ENCODE measurements at places on chromosomes 5 and 9.

DNA sequence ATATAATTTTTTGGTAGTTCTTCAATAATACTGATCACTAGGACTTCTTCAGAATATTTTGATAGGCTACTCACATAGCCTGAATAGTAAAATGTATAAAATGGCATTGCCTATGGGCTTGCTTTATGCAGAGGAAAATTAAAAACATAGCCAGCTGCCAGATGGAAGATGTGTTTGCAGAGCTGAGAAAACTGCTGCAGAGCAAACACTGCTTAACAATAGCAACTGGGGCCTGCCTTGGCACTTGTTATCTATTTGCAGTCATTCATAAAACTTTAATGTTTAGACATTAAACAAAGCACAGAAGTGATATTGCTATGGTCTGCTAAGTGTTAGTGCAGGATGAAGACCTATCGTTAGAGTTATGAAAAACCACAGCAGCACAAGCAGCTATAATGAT lies 151.5 kb upstream of the SMC2 start:
- no peak for DNase-seq

DNA sequence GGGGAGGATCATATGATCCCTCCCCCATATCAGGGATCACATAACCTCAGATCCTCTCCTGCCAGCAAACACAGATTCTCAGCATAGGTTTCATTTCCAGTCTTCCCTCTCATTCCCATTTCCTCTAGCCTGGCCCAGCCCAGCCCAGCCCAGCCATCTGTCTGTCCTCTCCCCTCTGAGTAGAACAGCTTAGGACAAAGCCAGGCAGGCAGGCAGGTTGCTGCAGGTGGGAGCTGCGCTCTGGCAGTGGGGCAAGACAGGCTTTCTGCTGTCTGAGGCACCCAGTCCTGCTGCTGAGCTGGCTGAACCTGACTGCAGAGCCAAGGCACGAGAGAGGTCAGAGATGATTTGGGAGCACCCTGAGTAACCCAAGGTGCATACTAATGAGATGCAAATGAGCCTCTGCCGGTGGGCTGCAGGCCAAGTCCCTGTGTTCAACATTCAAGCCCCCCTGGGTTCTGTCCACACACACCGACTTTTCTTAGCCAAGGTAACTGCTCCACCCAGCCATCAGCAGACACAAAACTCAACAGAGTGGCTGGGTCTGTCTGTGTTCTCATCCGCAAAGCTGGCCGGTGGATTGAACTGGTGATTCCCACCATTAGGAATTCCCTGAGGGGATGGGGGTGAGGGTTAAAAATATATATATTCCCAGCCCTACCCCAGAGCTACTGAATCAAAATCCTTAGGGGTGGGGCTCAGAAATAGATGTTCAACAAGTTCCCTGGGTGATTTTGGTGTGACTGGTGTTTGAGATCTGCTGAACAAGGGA lies 9.1 kb downstream of the FAT2 start:
- DNase-seq, result no peak

- no peak for DNase-seq
Measured at GRCh38 chr9:130989891-130990290, 19.1 kb upstream of the LAMC3 start.

DNA sequence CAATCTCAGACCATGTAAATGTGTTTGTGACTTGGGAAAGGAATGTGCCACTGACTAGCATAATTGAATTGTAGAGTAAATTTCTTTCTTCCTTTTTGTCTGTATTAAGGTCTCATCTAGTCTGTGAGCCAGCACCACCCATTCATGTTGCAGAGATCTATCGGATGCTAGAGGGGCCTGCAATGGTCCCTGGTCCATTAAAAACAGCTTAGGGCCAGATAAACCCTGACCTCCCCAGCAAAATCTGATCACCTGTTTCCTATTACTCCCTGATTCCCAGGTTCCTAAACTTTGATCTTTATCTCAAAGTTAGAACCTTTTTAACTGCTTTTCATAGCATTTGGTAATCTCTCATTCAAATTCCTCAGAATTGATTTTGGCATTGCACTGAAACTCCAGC lies 174.5 kb upstream of the POC5 start:
- DNase-seq, result no peak

DNA sequence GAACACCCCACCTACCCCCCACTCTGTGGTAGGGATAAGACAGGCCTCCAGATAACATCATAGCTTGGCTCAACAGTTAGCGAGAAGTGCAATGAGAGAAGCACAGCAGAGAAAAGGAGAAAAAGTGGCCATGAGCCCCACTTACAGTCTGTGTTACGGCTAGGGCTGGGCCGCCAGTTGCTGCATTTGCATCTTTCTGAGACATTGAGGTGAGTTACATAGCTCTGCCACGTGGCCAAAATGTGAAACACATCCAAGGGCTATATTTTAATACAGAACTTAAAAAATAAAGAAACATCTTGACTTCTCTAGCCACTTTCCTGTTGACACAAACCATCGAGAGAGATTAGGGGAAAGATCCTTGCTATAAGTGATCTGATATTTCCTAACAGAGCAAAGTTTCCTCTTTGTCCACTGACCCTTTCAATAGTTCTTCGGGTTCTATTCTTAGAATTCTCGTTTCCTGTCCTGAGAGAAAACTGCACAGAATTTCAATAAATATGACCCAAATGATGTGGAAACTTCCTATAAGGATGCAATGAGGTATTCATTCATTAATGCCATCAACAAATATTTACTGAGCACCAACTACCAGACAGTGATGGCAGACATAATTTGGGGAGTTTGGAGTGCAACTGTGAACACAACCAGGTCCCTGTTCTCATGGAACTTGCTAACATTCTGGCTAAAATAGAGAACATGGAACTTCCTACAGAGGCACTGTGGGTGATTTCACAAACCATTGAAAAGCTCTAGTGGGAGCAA lies 3.2 kb upstream of the TLE4 start:
- no peak for DNase-seq

- no peak for DNase-seq
Measured at GRCh38 chr9:110089681-110090370, 118.1 kb downstream of the C9orf152 start.

DNA sequence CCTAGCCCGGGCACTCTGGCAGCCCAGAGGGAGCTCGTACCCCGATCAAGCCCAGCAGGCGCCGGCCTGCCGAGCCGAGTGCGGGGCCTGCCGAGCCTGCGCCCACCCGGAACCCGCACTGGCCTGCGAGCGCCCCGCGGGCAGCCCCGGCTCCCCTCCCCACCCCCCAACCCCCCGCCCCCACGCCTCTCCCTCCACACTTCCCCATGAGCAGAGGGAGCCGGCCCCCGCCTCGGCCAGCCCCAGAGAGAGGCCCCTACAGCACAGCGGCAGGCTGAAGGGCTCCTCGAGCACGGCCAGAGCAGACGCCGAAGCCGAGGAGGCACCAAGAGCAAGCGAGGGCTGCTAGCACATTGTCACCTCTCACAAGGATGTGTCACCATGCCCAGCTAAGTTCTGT lies 36.2 kb upstream of the CCDC180 start:
- no peak for DNase-seq

- DNase-seq, result no peak
Measured at GRCh38 chr5:170115925-170116324, 10.2 kb downstream of the FOXI1 start.

DNA sequence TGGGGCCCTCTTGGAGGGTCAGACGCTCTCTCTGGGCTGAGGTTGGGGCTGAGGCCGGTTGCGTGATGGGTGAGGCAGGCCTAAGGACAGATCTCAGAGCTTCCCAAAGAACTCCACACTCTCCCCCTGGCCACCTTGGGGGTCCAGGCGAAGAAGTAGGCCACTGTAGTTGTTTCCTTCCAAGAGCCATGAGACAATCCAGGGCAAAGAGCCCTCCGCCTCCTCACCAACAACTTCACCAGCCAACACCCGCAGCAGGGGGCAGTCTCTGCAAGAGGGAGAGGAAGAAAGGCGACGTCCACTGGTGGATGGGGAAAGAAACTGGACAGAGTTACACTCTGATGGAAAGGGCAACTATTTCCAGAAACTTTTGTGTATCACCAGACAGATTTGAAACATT lies 10.7 kb downstream of the SLC35A4 start:
- no peak for DNase-seq

DNA sequence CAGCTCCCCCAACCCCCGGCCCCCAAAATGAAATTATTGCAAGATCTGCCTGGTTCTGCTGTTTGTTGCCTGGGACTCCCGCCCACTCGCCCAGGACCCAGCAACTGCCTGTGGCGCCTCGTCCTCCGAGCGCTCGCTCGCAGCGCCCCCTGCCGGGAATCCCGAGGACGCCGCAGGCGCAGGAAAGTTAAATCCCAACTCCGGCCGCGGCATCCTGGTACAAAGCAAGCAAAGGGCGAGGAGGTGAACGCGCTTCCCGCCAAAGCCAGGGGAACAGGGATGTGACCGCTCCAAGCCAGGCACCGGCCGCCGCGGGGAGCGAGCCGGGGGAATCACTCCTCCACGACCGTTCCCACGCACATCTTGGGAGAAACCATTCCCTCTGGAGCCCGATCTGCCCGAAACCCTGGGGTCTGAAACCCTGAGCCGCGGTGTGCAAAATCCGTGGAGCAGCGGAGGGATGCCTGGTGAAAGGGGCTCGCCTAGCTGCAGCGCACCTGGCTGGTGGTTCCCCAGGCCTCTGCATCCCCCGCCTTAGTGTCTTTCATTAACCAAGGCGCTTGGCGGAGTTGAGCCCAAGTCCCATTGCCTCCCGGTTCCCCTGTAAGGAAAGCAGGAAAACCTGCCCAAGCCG lies 1.3 kb downstream of the SEMA5A start:
- DNase-seq, result no peak

- no peak for DNase-seq
Measured at GRCh38 chr9:78311886-78312524, 15.1 kb downstream of the PSAT1 start.

DNA sequence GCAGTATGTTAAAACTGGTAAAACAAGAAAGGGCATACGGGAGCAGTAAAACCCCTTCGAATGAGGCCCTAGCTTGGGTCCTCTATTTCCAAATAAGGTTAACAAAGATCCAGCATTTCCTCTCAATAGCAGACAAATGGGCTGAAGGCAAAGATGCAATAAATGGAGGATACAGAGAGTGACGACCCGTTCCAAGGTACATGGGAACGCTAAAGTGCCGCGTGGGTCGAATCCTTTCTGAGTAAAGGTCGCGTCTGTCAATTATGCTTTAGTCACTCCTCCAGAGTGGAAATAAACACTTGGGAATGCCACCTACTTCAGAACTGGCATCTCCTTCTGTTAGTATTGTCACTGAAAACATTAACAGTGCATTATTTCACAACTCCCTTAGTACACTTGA lies 24.7 kb downstream of the ARL15 start:
- DNase-seq, result no peak

DNA sequence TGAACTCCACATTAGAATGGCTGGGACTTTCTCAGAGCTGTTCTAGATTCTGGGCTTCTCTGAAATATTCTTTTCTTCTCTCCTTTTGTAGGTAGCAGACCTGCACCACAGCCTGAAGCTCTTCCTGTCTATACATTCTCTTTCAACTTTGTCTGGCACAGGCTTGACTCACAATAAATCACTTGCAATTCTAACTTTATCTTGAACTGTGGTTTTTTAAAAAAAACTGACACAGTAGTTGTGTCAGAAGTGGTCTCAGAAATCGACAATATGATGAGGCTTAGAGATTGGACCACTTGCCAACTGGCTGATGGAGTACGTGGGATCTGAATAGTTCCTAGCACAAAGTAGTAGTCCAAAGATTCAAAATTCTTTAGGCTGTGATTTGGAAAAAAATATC lies 24.1 kb upstream of the CDH9 start:
- no peak for DNase-seq

DNA sequence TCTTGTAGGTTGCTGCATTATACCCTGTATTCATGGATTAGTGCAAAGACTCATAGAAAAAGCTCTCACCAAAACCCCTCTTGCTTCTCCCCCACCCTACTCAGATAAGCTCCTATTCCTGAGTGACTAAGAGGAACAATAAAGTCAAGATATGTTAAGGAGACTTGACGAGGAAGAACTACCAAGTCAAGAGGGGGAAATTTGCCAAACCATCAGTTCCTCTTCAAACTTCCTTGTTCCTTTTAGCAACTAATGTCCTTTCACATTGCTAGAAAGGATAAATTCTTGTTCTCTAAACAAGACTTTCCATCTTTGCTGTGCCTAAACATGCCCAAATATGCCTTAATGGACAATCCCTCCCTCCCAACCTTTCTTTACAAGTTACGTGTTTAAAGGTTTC lies 27.0 kb downstream of the CNOT8 start:
- DNase-seq, result no peak

DNA sequence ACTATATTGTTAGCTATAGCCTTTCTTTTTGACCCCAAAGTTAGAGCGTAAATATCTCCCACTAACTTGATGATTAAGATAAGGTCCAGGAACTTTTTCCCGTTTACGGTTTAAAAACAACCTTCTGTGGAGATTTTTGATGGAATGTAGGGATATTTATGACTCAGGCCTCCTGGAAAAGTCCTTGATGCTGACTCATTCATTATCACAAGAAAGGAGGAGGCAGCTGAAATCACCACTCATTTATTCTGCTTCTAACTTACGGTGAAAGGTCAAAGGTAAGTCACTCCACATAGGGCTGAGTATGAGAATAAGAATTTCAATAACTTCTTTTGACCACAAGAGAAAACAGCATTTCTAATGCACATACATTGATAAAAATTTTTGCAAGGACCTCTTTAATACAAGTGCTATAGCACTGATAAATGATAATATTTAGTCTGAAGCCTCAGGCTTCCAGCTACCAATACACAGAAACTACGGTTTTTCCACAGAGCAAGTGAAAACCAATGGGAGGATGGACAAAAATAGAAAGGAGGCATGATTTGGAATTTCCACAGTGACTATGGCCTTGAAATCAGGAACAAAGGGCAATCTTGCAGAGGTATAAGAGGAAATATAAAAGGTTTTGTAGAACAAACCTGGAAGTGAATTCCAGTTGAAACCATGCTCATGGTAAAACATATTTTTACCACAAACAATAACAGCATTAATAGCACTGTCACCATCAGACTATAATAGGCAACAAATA lies 146.5 kb downstream of the PPP2R2B start:
- no peak for DNase-seq

DNA sequence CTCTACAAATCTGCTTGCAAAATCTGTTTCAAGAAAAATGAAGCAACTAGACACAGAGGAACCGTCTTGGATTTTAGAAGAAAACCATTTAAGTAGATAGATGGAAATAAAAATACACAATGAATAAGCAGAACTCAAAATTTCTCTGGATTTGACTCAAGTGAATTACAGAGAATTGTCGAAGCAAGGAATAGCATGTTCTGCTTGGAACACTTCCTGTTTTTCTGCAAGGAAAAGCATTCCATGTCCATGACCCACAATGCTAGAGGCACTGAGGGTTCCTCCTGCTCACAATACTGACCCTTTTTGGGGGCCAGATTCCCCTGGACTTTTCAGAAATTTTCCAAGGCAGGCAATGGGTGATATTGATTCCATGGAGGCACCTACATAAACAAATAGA lies 29.8 kb downstream of the PRUNE2 start:
- no peak for DNase-seq

DNA sequence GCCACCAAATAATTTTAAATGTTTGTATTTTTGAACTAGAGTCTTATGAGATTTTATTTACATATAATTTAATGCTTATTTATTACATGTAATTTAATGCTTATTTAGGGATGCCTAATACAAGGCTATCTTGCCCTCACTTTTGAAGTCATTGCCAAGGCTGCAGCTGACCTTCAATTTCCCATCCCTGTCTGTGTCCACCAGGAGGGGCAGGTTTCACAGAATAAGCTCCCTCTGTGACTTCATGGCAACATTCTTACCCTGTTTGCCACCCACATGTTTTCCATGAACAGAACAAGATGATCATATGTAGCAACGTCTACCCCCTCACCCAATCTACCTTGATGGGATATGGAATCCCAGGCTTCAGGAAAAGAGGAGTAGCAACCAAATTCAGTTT lies 27.0 kb downstream of the C5 start:
- DNase-seq, result no peak

- no peak for DNase-seq
Measured at GRCh38 chr5:75612226-75612569, 945 bp downstream of the ANKDD1B start.

Data from activated B cell treated with CpG ODN at 0.5 μM for 24 hours (primary cell).